ENCODE measurements at places on chromosomes 7 and 10.

DNA sequence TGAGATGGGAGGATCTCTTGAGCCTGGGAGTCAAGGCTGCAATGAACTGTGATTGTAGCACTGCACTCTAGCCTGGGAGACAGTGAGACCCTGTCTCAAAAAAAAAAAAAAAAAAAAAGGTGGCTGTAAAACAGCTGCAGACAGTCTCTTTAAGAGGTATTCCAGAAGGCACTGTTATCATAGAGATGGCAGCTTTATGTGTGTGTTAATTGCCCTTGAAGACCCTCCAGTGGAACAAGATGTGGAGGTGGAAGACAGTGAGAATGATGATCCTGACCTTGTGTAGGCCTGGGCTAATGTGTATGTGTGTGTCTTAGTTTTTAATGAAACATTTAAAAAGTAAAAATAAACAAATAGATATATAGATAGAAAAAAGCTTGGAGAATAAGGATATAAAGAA lies 66.0 kb downstream of the ZNF487 start:
- DNase-seq: no peak

DNA sequence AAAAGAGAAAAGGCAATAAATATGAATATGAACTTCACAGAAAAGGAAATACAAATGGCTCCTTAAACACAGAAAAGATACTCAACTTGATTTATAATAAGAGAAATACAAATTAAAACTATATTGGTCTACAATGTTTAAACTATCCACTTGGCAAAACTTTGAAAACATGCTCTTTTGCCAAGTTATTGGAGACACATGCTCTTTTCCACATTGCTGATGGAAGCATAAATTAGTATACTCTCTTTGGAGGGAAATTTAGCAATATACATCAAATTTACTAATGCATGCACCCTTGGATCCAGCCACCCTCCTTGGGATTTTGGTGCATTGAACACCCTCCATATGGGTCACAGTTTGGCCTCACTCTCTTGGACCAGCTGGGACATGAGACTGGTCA lies 7.9 kb downstream of the TAS2R60 start:
- no peak for DNase-seq

- DNase-seq: no peak
Measured at GRCh38 chr7:113921363-113921762, 2.6 kb upstream of the PPP1R3A start.

- no peak for DNase-seq
Measured at GRCh38 chr7:112897839-112898431, 107.7 kb upstream of the TMEM168 start.

DNA sequence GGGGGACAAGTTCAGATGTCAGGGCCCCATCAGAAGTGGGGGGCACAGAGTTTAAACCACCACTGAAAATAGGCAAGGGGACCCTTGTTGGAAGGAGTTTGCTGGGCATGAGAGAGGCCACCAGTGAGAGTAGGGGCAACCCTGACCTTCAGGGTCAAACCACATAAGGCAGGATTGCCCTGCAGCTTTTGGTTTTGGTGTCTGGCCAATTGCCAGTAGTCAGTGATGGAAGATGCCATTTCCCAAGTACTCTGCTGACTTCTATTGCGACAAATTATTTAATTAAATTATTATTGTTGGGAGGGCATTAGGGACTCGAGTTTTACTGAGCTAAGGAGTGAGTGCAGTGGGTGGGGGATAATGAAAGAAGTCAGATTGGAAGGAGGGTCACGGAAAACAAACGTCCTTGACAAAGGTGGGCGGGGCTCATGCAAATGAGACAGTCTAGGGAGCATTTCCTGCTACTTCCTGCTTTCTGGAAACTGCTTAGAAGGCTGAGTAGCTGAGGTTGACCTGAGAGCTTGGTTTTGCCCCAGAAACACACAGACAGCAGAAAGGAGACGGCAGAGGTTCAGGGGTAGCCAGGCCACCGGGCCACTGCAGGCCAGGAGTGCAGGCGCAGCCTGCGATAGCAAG lies 74.2 kb upstream of the ANLN start:
- DNase-seq: no peak

DNA sequence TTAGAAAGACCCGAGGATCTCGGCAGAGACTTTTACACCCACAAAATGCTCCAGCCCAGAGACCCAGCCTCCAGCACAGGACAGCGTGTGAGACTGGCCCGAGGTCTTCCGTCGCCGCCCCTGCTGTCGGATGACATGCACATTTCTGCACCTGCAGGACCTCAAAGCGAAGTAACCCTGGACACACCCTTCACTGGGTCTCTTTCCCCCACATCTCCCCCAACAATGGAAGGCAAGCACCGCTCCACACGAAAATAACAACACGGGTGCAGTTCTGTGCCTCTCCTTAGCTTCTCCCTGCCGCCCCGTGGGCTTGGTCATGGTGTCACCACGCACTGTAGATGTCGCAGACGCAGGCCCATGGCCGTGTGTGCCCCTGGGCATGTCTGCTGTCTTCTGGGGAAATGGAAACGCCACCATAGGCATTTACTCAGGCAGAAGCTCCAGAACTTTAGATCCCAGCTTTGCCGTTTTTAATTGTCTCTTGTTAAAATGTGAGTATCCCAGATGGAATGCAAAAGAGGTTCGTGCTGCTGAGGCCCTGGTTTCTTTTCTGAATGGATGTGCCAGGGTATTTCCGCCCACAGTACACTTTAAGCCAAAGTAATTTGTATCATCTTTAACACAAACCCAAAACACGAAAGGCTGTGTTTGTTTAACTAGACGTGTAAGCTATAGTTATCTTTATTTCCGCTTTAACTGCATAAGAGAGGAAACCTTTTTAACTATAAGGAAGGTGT lies 237.9 kb downstream of the MGMT start:
- no peak for DNase-seq

DNA sequence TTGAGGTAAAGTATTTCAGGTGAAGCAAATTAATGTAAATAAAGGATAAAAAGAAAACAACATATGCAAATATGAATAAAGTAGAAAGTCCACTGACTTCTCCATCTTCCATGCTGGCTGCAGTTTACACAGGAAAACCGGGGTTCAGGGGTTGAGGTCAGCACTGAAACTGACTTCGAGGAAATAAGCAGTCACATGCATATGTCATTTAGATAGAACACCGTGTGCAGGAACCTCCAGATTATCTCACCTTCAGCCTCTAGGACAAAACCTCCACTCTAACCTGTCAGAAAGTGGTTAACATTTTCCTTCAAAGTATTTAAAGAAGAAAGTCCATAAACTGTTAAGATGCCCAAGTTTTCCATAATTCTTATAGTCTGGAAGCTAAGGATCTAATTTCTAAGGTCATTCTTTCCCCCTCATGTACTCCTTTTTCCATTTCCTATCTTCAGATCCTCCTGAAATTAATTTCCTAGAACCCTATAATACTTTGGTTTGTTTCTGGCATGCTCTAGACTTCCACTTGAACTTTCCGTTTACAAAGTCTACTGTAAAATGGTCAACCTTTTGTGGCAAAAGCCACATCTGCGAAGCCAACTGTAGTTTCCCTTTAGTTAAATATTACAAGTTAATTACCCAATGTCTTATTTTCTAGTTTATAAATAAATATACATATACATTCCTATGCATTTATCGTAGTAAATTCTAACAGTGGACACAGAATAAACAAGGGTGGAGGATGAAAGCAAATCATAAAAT lies 173.3 kb downstream of the RAPGEF5 start:
- no peak for DNase-seq

DNA sequence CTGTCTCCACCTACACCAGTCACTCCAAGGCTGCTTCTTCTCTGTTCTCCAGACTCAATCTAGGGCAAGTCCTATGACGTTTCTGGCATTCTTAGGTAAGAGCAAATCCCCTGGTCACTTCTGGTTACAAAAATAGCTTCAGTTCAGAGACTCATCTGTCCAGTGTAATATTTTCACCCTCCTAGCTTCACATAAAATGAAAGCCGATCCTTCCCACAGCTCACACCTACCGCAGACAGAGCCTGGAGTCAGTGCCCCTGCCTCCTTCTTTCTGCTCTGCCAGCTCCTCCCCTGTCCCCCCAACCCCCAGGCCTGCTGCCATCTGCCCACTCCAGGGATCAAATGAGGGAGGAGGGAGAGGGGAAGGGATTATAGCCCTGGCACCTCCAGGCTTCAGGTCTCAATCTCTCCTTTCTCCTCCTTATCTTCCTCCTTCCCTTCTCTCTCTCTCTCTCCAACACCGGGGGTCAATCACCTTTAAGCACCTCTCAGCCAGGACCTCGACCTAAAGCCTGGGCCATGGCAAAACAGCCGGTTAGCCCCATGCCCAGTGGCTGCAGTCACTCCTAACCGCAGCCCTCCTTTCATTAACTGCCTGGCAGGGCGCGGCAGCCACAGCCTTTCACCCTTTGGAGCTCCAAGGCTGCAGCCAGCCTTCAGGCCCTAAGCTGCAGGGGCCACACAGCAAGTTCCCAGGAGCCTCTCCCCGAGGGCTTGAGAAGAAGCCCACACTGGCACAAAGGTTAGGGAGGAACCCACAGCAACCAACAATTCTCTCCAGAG lies 292.6 kb upstream of the MGMT start:
- DNase-seq: no peak

- DNase-seq: no peak
Measured at GRCh38 chr7:24052572-24053260, 231.3 kb upstream of the NPY start.

- DNase-seq: no peak
Measured at GRCh38 chr10:78314651-78315050, 281.0 kb downstream of the RPS24 start.

DNA sequence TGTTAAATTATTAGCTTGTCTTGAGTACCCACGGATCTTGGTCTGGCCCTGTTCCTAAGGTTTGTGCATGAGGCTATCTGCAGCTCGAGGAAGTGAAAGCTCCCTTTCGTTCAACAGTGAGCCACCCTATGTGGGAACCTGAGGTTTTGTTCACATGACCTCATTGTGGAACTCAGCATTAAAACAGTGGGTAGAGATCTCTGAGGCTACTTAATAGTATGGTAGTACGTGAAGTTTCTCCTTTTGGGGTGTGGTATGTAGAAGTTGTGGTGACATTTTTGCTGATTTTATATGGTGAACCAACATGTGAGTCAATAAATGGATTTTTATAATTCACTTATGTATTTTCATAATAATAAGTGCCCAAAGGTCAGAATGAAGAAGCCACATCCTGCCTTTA lies 252.7 kb upstream of the FERD3L start:
- DNase-seq: no peak

DNA sequence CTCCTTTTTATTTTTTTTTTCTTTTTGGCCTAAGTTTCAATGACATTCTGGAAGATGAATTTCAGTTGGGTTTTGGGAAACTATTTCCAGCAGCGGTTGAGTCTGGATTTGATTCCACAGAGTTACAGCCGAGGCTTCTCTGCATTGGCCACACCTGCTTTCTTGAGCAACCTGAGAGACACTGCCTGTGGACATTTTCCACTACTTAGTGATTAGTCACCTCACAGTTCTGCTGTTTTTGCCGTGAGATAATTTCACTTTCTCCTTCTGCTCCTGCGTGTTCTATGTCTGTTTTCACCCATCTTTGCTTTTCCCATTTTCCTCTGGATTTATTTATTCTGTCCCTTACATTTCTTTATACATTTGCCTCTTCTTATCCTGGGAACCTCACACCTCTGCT lies 243.0 kb downstream of the BICC1 start:
- DNase-seq: no peak

- no peak for DNase-seq
Measured at GRCh38 chr7:103704701-103705100, 258.7 kb upstream of the SLC26A5 start.

GRCh38 chr7:94410413-94411187 lies 15.9 kb downstream of the COL1A2 start:
- DNase-seq: no peak

DNA sequence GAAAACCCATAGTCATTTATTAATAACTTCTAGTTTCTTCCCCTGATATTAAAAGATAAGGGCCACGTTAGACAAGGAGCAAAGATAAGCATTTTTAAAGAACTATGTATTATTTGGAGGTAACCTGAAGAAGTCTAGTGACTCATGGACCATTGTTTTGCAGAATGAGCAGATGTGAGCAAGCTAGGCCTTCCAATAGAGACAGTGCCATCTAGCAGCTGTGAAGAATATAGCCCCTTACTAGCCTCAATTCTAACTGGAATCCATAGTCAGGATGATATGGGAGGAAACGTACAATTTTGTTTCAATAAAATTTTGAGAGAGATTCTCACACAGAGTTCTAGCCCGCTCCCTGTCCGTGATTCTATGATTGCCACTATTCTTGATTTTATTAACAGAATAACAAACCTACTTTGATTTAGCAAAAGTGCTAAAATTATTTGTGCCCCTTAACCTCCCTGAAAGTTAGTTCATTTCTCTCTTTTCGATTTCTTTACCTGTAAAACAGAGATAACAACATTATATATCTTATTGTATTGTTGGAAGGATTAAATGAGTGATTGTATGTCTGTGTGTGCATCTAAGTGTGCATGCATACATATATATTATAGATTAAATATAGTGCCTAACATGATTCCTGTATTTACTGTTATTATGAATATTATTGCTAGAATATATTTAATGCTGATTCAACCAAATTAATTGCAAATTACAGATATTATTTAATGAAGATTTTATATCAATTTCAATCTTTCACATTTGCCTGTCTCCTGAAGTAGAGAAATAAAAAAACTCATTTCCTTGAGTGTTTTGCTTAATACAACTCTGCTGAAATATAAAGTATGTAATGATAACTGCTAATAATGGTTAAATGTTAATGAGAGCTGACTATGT lies 22.7 kb downstream of the FAM237B start:
- DNase-seq: peak; percentile 39

GRCh38 chr7:11726794-11727155 lies 105.2 kb downstream of the THSD7A start:
- DNase-seq: no peak

DNA sequence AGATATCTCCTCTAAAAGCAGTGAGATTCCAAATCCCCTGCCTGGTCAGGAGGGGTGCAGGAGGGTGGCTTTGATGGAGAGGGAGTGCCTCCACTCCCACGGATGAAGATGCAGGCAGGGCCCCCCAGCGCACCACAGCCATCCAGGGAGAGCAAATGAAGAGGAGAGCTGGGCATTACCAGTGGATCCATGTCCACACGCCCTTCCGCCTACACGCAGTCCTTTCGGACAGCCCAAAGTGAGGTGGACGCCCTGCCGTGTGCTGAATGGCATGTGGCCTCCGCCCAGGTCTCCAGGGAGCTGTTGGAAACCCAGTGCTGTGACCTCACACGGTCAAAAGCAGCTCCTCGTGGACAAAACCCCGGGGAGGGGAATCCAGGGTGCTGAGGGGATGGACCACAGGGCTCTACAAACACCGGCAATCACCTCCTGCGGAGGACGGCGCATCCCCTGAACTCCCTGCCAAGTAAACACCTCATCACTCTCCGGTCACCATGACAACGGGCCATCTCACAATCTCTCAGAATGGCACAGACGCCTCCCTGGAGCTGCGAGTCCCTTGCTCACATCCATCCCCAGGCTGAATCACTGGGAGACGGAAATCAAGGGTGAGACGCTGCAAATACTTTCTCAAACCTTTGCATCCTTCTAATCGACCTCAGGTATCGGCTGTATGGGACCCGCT lies 35.0 kb upstream of the DNAAF5 start:
- no peak for DNase-seq
